ENCODE measurements at places on chromosomes 5 and 9. TPM values are rescaled to one million over a fixed set of nuclear protein-coding genes. Genes with fewer than 3 reads are reported as not detected.

PRLR gene
- total RNA-seq = under 0.01 TPM

TMEM174 gene
- not detected for total RNA-seq

VAV2 gene
- 17.8 TPM for total RNA-seq

COL27A1 gene
- total RNA-seq = 2.8 TPM

PKD2L2 gene
- not detected for total RNA-seq
